HuH-7.5 (cell line): ENCODE measurements at places on chromosomes 2 and 18.

- DNase-seq: no peak
These were observed 77.8 kb upstream of the TFCP2L1 start for GRCh38 chr2:121362774-121363173.

DNA sequence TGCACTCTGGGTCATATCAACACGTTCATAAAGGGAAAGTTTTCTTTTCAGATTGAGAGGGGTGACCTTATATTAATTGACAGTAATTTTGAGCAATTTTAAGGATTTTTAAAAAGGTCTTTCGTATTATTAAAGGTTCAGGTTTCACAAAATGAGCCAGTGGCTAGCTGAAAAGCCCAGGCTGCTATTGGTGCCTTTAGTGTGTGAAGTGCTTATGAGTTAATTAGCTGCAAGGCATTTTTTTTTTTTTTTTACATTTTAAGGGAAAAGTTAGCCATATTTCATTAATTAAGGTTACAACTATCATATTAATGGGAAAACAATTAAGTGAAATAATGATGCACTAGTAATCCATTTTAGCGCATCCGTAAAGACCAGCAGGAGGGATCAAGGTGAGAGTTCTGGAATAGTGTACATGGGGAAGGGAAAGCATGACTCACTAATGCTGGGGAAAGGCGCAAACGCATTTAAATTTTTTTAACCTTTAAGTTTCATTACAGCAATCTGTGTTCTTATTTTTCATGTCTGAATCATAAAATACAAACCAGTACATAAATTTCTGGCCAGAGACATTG lies 200.0 kb downstream of the ZNF407 start:
- DNase-seq: no peak

GRCh38 chr2:72581560-72582181 lies 244.2 kb downstream of the EXOC6B start:
- no peak for DNase-seq

- no peak for DNase-seq
These were observed 31.0 kb upstream of the ALLC start for GRCh38 chr2:3626812-3627499.

DNA sequence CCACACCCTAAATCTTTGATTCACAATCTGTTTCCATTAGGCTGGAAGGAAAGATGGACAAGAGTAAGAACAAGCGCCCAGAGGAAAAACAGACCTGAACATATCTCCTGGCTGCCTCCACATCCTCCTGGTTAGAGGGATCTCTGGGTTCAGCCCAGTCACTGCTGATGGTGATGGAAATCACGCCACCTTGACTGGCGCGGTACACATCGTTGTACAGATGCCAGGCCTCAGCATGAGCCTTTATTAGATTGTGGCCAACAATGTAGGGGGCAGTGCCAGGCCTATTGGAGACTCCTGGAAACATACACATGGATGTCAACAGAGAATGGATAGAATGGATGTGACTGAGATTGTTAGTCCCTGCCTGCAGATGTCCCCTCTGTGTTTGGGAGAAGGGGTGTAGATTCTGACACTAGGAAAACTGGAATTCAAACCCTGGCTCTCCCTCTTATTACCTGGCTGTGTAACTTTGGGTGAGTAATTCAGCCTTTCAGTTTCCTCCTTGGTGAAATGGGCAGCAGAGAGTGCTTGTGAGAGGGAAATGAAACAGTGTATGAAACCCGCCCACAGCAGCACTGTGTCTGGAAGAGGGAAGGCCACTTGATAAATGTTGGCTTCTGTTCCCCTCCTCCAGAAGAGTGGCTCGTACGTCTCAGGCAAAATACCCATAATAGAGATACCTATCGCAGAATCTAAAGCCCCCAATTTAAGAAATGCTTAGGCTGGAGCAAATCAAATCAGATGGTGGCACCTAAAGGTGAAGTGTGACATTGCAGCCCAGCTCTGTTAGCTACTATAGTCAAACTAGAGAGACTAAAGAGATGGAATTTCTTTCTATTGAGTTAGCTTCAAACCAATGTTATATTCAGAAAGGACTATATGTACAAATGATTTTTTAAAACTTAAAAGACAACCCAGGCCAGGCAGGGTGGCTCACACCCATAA lies 36.2 kb downstream of the LCT start:
- no peak for DNase-seq

- DNase-seq: no peak
These were observed 55.3 kb upstream of the YWHAQ start for GRCh38 chr2:9686061-9686460.

GRCh38 chr2:120744817-120745216 lies 9.1 kb downstream of the GLI2 start:
- DNase-seq: no peak

GRCh38 chr2:207624185-207625013 lies 795 bp downstream of the METTL21A start:
- DNase-seq: peak; percentile 40

- DNase-seq: no peak
These were observed 48.1 kb upstream of the SLC35G4 start for GRCh38 chr18:11561293-11561692.

DNA sequence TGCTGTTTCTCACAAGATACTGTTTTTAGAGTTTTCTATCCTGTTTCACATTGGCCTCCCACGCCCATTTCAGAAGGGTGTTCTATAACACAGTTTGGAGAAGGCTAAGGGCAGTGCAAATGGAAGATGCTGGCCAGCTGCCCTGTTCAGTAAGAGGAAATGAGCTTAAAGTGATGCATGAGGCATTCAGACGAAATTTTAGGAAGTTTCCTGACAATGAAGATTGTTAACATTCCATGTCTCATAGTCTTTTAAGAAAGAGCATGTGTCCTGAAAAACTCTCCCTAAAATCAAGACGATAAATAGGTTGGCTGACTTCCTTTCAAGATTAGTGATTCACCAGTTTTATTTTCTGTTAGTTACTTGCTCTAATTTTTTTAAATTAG lies 484.2 kb upstream of the NRP2 start:
- DNase-seq: no peak

- no peak for DNase-seq
These were observed 28.2 kb upstream of the ZC3H15 start for GRCh38 chr2:186457908-186458307.

DNA sequence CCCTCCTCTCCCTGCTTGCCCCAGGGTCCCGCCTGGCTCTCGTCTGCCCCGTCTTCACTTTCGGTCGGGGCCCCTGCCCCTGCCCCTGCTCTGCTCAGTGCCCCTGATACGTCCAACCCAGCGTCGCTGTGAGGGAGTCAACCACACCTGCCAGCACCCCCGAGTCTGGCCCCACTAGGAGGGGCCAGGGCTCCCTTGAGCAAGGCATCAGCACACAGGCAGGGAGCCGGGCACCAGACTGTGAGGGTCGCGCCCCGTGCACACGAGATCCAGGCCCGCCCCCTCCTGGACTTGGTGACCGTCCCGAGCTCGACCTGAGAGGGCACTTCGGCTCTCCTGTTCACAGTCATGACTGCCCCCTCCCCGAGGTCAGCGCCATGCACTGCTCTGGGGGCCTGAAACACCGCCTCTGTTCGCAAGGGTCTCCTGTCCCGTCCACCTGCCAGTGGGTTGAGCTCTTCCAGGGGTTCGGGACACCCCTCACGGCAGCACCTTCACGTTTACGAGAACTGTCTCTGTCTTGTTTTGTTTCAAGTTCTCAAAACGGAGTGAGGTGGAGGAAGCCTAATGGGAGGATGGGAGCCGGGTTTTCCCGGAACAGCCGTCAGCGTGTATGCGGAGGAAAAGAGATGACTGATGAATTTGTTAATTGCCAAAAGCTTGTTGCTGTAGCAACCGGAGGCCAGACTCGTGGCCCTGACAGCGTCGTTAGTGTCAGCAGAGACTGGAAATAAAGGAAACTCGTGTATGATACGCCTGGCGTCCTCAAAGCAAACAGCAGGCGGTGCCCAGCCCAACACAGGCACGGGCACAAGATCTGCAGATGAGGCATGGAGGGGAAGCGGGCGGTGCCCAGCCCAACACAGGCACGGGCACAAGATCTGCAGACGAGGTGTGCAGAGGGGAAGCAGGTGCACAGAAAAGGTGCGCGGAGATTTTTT lies 48.2 kb upstream of the KCNG2 start:
- no peak for DNase-seq

DNA sequence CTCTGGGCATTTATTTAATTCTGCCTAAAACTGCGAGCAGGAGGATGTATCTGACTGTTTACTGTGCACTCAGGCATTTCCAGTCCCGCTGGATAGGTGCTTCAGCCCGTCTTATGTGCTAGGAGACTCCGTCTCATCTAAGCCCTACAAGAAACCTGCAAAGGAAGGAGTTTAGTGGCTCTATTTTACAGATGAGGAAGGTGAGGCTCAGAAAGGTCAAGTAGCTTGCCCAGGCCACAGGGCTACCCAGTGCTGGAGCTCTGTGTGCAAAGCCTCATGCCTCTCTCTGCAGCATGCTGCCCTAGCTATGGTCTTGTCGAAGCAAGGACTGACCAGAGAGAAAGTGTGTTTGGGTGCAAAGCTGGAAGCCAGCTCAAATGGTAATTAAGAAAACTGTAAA lies 73.6 kb upstream of the AFF3 start:
- DNase-seq: no peak

DNA sequence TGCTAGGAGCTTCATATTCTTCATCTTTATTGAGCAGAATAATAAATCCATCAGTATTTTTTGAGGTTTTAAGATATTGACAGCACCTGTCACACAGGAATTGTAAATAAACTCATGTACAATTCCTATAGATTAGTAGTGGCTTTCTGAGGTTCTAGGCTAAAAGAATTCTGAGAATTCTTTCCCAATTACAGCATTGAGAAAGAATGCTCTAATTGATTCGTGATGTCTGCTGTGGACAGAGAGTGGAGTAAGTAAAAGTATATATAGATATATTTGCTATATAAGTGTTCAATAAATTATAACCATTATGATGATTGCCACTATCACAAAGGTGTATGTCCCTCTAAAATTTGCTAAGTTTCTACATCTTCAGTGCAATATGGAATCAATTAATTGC lies 186.5 kb upstream of the NRP2 start:
- no peak for DNase-seq

DNA sequence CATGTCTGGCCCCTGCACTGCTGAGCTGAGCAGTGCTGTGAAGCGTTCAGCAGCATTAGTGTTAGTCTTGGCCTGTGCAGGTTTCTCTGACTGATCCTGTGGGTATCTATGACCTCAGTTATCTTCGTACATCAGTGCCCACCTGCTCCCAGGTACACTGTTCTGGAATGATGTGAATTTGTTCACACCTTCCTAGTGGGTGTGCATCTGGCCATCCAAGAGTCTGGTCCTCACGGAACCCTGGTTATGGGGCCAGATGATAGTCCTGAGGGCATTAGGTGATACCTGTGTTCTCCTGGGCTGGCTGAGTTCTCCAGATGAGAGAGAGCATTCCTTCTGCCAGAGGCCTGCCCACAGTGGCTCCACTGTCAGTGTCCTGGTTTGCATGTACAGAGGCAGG lies 57.2 kb downstream of the INPP4A start:
- DNase-seq: no peak

DNA sequence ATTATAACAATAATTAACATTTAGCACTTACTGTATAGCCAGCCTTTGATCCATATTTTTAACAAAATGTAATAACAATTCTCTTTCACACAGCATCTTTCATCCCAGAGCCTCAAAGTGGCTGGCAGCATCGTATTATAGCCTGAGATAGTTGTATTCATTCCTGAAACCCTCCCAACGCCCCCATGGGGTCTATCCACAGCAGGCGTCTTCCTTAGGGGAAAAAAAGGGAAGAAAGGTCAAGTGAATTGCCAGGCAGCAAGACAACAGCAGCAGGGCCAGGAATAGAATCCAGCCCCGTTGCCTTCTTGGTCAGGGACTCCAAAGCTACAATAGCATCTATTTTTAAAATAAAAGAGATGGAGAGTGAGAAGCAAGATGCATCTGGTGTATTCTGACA lies 424.4 kb upstream of the ID2 start:
- no peak for DNase-seq

DNA sequence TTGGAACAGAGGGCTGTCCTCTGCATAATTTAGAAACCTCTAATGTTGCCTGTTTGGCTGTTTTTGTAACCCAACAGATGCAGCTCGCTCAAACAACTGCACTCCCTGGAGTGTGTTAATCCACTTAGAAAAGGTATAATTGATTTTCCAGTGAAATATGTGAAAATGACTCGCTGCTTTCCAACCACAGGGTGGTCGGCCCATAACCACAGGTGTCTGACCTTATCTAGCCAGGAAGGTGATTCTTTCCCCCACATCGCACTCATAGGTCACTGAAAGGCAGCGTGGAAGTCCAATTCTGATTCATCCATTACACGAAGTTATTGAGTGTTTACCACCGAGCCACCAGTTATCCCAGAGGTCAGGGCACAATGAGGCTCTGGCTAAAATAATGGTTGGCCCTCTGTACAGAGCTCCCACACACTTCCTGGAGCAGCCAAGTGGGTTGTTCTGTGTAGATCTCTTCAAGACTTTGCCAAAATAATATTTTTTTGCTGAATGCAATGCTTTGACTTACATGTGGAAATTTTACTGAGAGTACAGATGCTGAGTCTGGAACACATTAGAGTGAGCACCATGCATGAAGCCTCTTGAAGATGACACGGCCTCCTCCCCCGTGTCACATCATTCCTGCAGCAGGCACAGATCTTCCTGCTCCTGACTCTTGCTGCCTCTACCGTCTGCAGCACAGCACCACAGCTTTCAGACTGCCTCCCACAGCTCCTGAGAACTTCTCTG lies 396.2 kb downstream of the ZNF516 start:
- no peak for DNase-seq

GRCh38 chr2:96399342-96400048 lies 63.9 kb downstream of the NCAPH start:
- no peak for DNase-seq

- DNase-seq: peak; percentile 6
These were observed 318.9 kb upstream of the SYT4 start for GRCh38 chr18:43596105-43596712.

- DNase-seq: no peak
These were observed 36.9 kb downstream of the CRACDL start for GRCh38 chr2:98899041-98899702.

- DNase-seq: no peak
These were observed 615.1 kb downstream of the IRS1 start for GRCh38 chr2:226184540-226184939.

DNA sequence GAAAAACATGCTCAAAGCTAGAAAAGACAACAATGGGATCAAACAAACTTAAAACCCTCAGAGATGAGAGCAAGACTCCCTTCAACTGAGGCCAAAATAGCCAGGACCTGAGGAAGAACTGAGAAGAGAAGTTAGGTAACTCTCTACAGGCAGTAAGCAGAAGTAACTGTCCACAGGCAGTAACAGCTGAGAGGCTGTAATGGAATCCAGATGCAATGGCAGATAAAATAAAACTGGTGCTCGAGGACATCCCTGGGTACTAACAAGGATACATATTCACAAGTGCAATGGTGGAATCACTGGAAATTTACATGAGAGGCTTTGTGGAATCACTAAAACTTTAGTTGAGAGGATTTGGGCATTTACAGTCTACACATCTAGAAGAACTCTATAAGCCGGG lies 30.4 kb upstream of the C2orf66 start:
- DNase-seq: no peak
